Metanephros (tissue), 2 donors: ENCODE measurements at places on chromosomes 7 and 10. TPM values are rescaled to one million over a fixed set of nuclear protein-coding genes. Genes with fewer than 3 reads are reported as not detected.

The C10orf53 gene
- not detected for total RNA-seq

The MPP7 gene
- total RNA-seq: 9.1 TPM

The SPDYE8 gene
- total RNA-seq: not detected

The MALSU1 gene
- 74.7 TPM for total RNA-seq

The CDK1 gene
- total RNA-seq: 27.1 TPM

The EN2 gene
- not detected for total RNA-seq

The TAF3 gene
- 3.9 TPM for total RNA-seq

The ACSM6 gene
- total RNA-seq: 0.12 TPM

The AS3MT gene
- total RNA-seq: 8.0 TPM

The AZGP1 gene
- 18.7 TPM for total RNA-seq

The SLC16A9 gene
- total RNA-seq: 15.4 TPM

The VDAC2 gene
- 144 TPM for total RNA-seq

The SUFU gene
- 15.8 TPM for total RNA-seq

The LIPF gene
- total RNA-seq: 0.41 TPM

The ITPRIP gene
- total RNA-seq: 40.2 TPM

The TNKS2 gene
- total RNA-seq: 58.8 TPM

The FAM25C gene
- not detected for total RNA-seq

The MRPL32 gene
- 43.8 TPM for total RNA-seq
